ENCODE measurements at places on chromosomes 3 and 15.
A peak's percentile ranks its signal among the peaks of the same experiment; 100 is the strongest.

GRCh38 chr3:172341482-172342059, 106.7 kb downstream of the GHSR start:
- DNase-seq = no peak

DNA sequence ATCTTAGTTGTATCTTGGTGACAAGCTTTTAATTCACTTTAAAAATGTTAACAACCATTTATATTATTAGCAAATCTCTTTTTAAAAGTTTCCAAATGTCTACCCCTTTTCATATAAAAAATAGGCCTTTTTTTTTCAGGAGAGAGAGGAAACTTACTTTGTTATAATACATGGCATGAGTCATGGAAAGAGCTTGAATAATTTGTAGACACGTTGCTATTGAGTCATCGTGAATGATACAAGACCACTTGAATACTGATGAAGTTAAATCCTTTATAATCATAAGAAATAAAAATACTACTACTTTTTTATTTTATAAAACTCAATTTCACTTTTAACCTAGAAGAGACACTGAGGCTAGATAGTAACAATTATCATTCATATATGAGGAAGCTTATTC, 70.3 kb upstream of the BBX start:
- DNase-seq = no peak

DNA sequence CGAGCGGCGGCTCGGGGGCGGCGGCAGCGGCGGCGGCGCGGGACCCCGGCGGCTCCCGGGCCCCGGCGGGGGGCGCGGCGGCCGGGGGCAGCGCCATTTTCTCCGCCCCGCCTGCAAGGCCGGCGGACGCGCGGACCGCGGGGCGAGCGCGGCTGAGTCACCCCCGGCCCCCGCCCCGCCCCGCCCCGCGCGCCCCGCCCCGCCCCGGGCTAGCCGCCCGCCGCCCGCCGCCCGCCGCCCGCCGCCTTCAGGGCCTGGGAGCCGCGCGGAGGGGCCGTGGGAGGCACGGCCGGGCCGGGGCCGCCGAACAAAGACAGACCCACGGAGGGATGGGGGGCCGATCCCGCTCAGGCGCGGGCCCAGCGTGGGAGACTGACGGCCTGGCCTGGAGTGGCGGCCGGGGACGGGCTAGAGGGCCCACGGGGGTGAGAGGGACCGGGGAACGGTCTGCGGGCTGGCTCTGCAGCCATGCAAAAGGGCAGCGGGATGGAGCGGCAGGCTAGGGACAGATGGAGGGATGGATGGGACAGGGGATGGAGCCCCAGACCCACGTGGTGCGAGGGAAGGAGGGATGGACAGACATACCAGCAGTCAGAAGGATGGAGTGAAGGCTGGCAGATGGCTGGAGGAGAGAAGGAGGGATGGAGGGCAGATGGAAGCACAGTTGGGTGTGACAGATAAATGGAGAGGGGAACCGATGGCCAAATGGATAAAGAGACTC, at the start of gene EIF4E3:
Gene EIF4E3 (minus strand): TSS at position 132 of the 721 bp plus-strand sequence. CDS start 35 bp downstream, at position 97.
- no peak for DNase-seq

GRCh38 chr3:30112902-30113484, 493.4 kb upstream of the TGFBR2 start:
- no peak for DNase-seq

DNA sequence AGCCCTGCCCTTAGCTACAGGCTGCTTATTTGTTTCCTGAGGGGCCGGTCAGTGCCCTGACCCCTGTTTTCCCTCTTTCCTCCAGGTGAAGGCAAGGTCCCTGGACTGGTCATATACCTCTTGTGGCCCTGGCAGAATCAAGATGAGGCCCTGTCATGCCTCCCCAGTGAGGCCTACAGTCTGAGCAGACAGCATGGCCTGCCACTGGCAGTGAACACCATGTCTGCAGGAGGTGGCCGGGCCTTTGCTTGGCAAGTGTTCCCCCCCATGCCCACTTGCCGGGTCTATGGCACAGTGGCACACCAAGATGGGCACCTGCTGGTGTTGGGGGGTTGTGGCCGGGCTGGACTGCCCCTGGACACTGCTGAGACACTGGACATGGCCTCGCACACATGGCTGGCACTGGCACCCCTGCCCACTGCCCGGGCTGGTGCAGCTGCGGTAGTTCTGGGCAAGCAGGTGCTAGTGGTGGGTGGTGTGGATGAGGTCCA, 1.2 kb downstream of the KLHDC8B start:
- no peak for DNase-seq

- DNase-seq = no peak
These were observed 33.3 kb downstream of the LEO1 start for GRCh38 chr15:51938286-51938685.

DNA sequence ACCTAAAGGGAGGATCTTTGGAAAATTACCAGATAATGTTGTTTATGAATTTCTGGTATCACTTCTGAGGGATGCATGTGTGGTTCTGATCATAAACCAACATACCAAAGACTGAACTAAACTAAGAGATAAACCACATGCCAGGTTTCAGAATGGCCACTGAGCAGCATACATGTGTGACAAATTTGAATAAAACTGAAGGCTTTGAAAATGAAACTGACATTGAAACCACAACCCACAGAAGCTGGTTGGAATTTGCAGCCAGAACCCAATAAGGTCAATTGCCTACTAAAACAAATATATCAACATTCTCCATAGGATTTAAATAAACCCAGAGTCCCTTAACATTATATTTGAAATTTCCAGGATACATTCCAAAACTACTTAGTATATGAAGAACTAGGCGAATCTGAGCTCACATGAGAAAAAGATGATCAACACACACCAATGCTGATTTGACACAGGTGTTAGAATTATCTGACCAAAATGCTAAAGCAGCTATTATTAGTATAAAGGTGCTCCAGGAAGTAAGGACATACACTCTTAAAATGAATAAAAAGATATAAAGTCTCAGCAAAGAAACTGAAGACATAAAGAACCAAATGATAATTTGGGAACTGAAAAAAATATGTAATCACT, 125.0 kb downstream of the ZNF280D start:
- no peak for DNase-seq

DNA sequence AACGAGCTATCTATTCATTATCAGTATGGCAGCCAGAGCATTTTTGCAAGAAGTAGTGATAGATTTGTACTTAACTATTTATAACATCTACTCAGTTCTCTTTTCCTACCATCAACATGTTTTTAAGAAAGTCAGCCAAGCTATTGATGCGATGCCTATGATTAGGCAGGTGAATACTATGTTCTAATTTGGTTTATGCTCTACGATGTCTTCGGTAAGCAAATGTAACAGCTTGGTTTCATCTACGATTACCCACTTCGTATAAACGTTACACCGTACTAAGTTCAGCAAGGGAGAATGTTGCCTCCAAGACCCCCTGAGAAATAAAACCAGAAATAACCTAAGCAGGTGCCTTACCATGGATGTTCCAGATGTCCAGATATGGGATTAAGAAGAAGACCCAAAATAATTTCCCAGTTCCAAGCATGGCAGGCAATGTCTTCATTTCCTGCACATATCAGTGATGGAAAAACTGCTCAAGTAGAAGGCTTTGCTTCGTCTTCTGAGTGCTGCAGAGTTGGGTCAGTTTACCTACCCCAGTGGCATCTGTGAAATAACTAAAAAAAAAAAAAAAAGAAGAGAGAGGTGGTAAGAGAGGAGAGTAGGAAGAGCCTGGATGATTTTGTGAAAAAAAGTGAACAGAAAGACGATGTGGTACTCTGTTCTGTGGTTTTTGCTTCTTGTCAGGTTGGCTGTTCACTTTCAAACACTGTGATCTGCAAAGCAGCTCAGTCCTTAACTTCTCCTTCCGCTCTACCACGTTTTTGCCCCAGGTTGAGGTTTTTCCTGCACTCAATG, at the start of gene BTLA:
Gene BTLA (minus strand): TSS at position 559 of the 798 bp plus-strand sequence. CDS start 114 bp downstream, at position 445.
- DNase-seq = no peak

DNA sequence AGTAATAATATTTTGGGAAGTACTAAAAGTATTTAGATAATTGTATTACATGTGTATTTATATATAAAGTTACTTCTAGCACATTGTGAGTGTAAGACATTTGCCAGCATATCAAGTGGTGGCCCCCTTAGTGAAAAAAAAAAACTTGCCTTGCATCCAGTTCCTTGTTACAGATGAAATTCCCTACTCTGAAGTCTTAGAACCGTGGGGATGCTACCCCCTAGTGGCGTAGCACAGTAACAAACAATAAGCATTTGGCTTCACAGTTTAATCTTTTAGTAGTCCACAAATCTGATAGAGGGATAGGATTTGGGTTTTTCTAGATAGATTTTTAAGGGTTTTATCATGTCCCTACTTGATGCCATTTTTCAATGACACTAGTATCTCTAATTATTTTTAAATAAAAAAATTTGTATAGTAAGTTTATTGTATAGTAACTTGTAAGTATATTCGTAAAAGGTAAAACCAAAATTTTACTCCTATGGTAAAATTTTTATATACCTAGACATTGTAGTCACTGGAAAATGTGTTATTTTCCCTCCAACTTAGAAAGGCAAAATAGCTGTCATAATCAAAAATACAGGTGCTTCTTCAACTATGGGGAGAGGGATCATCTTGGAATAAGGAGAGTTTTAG, 14.3 kb downstream of the SMC4 start:
- no peak for DNase-seq

- no peak for DNase-seq
These were observed 450.5 kb downstream of the ZPLD1 start for GRCh38 chr3:102885289-102885688.

DNA sequence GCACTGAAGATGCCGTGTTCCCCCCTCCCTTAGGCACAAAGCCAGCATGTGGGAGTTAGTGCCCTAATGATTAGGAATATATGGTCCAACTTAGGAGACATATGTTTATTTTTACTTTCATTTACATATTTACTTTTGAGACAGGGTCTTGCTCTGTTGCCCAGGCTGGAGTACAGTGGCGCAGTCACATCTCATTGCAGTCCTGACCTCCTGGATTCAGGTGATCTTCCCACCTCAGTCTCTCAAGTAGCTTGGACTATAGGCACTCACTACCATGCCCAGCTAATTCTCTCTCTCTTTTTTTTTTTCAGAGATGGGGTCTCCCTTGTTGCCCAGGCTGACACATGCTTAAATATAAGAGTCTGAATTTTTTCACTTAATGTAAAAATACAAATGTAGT, 51.6 kb upstream of the TBC1D23 start:
- DNase-seq = no peak

GRCh38 chr15:26179906-26180305, 316.8 kb upstream of the ATP10A start:
- DNase-seq = no peak

DNA sequence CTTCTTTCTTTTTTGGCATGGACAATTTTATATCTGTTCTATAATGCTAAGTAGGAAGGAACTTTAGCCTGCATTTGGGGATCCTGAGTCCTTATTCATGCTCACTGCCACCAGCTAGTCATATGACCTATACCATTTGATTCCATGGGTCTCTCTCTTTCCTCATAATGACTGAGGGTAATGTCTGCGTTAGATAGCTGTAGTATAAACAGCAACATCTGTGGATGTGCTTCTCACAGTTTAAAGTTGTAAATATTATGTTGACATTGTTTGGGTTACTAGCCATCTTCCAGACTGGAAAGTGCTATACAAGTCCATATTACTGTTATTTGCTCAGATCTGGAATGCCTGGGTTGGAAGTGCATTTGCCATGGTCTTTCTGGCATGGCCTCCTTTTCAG, 274.9 kb upstream of the SEMA6D start:
- DNase-seq = no peak

DNA sequence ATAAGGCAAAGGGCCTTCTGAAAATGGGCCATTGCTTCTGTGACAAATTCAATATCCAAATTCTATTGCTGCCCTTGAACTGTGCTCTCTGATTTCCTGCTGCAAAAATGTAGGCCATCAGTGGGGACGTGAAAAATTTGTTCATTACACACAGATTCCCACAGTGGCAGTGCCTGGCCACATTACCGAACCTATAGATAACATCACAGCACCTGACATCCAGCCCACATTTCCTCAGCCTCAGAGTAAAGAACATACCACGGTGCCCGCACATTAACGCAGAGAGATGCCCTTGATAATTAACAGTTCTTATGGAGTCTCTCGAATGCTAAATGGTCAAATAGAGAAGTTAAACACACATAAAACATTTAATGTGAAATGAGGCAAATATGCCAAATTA, 931.6 kb upstream of the CFAP20DC start:
- no peak for DNase-seq

GRCh38 chr15:68818769-68819494, 1.8 kb downstream of the ANP32A start:
- no peak for DNase-seq

- DNase-seq = no peak
These were observed 344.6 kb upstream of the PROK2 start for GRCh38 chr3:72129501-72130094.

GRCh38 chr3:146142757-146143156, 18.2 kb downstream of the PLOD2 start:
- DNase-seq = no peak

GRCh38 chr3:10744098-10744465, 71.9 kb upstream of the SLC6A11 start:
- no peak for DNase-seq

DNA sequence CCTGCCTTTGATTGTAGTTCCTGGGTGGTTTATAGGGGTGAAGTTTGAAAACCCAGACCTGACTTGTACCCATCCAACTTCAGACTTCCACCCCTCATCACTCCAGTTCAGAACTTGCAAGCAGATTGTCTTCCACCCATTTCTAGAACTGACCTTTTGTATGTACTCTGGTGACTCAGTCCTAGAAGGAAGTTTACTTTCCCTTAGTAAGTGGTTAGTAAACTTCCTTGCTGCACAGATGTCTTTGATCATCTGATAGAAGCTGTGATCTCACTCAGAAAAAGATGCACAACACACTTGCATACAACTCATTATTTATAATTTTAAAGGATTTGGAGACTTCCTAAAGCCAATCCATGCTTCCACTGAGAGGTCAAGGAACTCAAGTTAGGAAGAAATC, 368.0 kb downstream of the MFSD1 start:
- DNase-seq = peak; percentile 79

GRCh38 chr3:123152687-123153086, 49.1 kb upstream of the SEC22A start:
- DNase-seq = no peak

- DNase-seq = no peak
These were observed 38.0 kb downstream of the TMEM41A start for GRCh38 chr3:185460719-185461350.

DNA sequence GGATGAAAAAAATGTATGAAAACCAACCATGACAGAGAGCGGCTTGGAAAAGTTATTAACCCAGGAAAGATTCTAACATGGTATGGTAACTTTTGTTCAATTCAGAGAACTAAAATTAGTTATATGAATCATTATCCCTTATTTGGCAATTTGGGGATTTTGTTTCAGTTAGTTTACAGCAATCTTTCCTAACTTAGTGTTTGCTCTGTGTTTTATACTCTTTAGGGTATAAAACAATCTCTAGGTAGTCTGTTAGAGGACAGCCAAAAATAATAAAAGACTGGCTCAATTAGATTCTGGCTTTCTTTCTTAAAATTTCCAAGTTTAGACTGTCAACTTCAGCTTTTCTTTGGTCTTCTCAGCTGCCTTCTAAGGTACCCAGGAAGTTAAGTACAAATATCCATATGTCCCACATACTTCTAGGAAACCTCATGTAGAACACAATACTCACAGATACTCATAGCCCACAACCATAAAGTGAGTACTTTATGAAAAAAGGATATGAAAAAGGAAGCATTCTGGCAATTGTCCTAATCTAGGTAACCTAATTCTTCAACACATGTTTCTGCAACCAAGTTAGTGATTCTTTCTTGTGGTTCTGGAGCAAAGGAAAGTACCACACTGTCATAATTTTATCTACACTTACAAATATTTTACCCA, 849.3 kb downstream of the ROBO1 start:
- no peak for DNase-seq

- no peak for DNase-seq
These were observed 176.6 kb downstream of the PYDC2 start for GRCh38 chr3:191637611-191638010.

- no peak for DNase-seq
These were observed 238.7 kb upstream of the GRM7 start for GRCh38 chr3:6622260-6622659.
